ENCODE measurements at places on chromosomes 11 and 22.

GRCh38 chr22:43446916-43447315 is 35.1 kb downstream of the MPPED1 start:
- no peak for DNase-seq
- H3K36me3 ChIP-seq = no peaks in the 10 kb centered on the region
- no peaks in the 10 kb centered on the region for H3K4me1 ChIP-seq
- H3K27me3 ChIP-seq = peaks cover 7% of the 10 kb centered on the region
- H3K27ac ChIP-seq = no peak overlapping the region
- no peak overlapping the region for H3K4me3 ChIP-seq

DNA sequence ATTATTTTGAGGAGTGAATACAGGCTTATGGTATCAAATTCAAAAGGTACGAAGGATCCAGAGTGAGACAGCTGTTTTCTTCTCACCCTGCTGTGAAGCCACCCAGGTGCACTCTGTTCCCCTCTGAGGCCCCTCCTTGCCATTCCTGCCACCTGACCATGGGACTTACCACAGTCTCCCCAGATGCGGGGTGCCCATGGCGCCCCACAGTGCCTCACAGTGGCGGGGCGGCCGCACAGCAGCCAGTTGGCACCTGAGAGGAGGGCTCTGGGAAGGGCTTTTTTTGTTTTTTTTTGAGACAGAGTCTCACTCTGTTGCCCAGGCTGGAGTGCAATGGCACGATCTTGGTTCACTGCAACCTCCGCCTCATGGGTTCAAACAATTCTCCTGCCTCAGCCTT is 151.7 kb downstream of the CEP164 start:
- no peaks in the 10 kb centered on the region for H3K4me1 ChIP-seq
- no peaks in the 10 kb centered on the region for H3K36me3 ChIP-seq
- no peak overlapping the region for H3K27ac ChIP-seq
- H3K27me3 ChIP-seq = no peaks in the 10 kb centered on the region

DNA sequence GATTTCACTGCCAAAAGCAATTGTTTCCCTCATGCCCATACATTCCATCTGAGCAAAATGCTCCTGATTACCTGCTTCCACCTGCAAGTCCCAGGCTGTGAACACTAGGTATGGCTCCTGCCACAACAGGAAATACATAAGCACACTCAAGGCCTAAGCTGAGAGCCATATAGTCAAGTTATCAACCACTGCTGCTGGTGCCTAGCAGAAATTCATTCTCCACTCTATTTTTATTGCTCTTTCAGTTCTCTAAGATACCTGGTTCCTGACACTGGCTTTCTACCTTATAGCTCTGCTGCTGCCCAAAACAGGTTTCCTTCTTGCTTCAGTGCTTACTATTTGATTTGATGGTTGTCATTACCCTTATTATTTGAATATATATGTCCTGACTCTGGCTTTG is 31.6 kb downstream of the SLC36A4 start:
- H3K27me3 ChIP-seq = no peaks in the 10 kb centered on the region
- H3K36me3 ChIP-seq = peaks cover 29% of the 10 kb centered on the region
- peaks cover 4% of the 10 kb centered on the region for H3K4me1 ChIP-seq
- DNase-seq = no peak

GRCh38 chr11:63609536-63609935 is 4.7 kb downstream of the PLAAT3 start:
- H3K4me1 ChIP-seq = peaks cover 25% of the 10 kb centered on the region
- H3K36me3 ChIP-seq = no peaks in the 10 kb centered on the region
- H3K27ac ChIP-seq = no peak overlapping the region
- no peak for DNase-seq
- H3K4me3 ChIP-seq = no peak overlapping the region

DNA sequence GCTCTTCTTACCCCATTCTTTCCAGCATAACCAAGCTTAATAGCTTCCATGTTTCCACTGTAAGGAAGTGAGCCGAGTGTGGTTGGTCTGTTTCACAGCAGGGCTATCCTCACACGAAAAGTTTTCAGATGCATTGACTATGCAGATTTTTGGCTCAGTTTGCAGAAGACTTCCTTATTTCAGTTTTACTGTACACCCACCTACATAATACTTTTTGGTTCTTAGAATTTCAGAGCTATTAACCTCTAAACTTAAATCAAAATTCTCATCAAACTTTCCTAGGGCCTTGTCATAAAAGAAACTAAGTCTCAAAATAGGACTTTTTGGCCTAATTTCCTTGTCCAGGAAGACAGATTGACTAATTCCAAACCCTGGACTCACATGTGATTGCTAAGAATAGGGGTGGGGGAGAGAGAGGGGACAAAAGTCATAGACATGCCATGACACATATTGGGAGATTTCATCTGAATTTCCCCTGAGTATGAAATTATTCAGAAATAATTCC is 7.3 kb upstream of the EHF start:
- no peaks in the 10 kb centered on the region for H3K36me3 ChIP-seq
- H3K4me1 ChIP-seq = peaks cover 17% of the 10 kb centered on the region
- no peak overlapping the region for H3K27ac ChIP-seq
- no peak for DNase-seq

DNA sequence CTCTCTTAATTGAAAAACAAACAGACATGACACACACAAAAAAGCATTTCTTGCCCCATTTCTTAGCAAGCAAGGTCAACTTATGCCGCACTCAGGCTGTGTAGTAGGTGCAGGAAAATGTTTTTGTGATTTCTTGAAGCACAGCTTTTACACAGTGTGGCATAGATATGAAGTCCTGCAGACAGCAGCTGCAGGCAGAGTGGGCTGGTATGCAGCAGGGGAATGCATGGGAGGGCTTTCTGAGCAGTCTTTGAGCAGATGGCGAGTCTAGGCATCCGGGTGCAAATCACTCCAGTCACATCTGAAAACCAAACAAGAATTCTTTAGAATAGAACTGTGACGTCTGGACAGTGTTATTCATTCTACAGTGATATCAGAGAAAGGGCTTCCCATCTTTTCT is 87.5 kb downstream of the BLID start:
- H3K27ac ChIP-seq = no peak overlapping the region
- no peak for DNase-seq
- no peaks in the 10 kb centered on the region for H3K27me3 ChIP-seq
- H3K4me3 ChIP-seq = no peak overlapping the region

- no peak for DNase-seq
- no peaks in the 10 kb centered on the region for H3K27me3 ChIP-seq
- no peaks in the 10 kb centered on the region for H3K4me1 ChIP-seq
- H3K36me3 ChIP-seq = no peaks in the 10 kb centered on the region
- no peak overlapping the region for H3K27ac ChIP-seq
- H3K4me3 ChIP-seq = no peak overlapping the region
Observed at GRCh38 chr11:83976086-83976485, 689.9 kb upstream of the CCDC90B start.

GRCh38 chr11:92766698-92767097 is 202.8 kb upstream of the MTNR1B start:
- no peak overlapping the region for H3K27ac ChIP-seq
- no peaks in the 10 kb centered on the region for H3K36me3 ChIP-seq
- peaks cover 16% of the 10 kb centered on the region for H3K4me1 ChIP-seq
- H3K27me3 ChIP-seq = peaks cover 30% of the 10 kb centered on the region
- no peak for DNase-seq

- H3K27ac ChIP-seq = no peak overlapping the region
- H3K27me3 ChIP-seq = no peaks in the 10 kb centered on the region
Observed at GRCh38 chr11:106421676-106422292, 344.3 kb downstream of the AASDHPPT start.

DNA sequence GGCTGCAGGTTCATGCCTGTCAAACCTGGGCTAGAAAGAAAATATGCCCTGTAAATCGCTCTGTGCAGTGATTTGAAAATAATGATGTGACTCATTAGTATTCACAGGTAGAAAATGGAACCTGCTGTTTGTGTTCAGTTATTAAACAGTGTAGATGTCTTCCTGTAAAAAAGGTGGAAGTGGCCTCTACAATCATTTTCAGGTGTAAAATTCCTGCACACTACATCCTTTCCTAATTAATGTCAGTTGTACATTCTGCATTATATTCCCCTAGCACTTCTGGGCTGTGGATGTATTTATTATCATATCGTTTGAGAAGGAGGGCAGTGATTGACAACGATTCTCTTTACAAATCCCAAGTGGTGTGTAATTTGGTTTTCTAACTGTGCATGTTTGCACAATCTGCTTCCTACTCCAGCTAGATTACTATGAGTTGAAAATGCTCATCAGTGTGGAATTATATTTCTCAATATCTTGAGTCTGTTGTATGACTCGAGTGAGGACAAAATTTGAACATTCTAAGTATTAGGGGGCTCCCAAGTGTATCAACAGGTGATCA is 454.0 kb upstream of the DDI1 start:
- H3K4me3 ChIP-seq = no peak overlapping the region
- peaks cover 2% of the 10 kb centered on the region for H3K27me3 ChIP-seq
- DNase-seq = no peak
- no peak overlapping the region for H3K27ac ChIP-seq
- no peaks in the 10 kb centered on the region for H3K36me3 ChIP-seq

- DNase-seq = no peak
- H3K4me3 ChIP-seq = no peak overlapping the region
- no peaks in the 10 kb centered on the region for H3K4me1 ChIP-seq
- H3K27me3 ChIP-seq = no peaks in the 10 kb centered on the region
Observed at GRCh38 chr22:35783943-35784614, 66.4 kb downstream of the APOL5 start.

- H3K27ac ChIP-seq = no peak overlapping the region
- DNase-seq = no peak
- no peaks in the 10 kb centered on the region for H3K36me3 ChIP-seq
Observed at GRCh38 chr11:120643284-120643683, 131.7 kb downstream of the GRIK4 start.

DNA sequence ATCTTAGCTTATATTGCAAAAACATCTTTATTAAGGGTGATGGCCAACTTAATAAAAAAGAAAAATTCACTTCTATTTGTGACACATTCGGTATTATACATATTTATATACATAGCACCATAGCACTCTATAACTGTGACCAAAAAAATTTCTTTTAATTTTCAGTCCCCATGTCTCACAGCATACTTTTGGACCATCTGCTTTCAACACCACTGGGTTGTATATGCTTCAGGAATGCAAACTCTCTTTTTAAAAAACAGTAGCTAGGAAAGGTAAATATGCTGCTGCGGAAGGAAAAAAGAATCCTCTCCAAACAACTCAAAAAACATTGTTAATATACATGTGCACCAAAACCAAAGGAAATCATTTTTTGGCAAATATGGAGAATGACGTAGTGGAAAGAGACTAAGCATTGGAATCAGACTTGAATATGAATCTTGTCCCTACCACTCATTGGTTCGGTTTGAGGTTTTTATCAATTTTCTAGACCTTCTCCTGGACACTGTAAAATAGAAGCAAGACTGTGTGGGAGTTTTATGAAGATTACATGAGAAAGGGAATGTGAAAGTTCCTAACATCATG is 227.9 kb downstream of the BLID start:
- H3K4me1 ChIP-seq = no peaks in the 10 kb centered on the region
- H3K27me3 ChIP-seq = no peaks in the 10 kb centered on the region
- H3K36me3 ChIP-seq = no peaks in the 10 kb centered on the region
- no peak overlapping the region for H3K27ac ChIP-seq
- DNase-seq = no peak

DNA sequence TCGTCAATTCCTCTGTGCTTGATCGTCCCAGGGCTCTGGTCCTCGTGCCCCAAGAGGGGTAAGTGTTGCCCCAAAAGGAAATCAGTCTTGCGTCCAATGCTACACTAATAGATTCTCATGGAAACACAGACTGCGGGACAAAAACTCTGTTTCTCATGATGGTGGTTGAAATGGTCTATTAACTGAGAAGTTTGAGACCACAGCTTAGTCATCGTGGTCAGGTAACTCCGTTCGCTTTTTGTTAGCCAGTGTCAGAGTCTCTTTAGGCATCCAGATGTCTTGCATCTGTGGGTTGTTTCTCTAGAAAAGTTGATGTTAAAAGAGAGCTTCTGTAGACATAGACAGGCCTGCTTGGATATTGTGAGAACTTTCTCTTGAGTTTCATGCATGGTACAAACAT is 104.6 kb upstream of the SORL1-AS1 start:
- peak overlapping the region; percentile 71 for H3K27ac ChIP-seq
- no peaks in the 10 kb centered on the region for H3K27me3 ChIP-seq
- H3K4me3 ChIP-seq = no peak overlapping the region
- DNase-seq = peak; percentile 49
- peaks cover 46% of the 10 kb centered on the region for H3K4me1 ChIP-seq

GRCh38 chr11:103927535-103927934 is 108.9 kb upstream of the DDI1 start:
- H3K27me3 ChIP-seq = no peaks in the 10 kb centered on the region
- no peak for DNase-seq
- no peak overlapping the region for H3K27ac ChIP-seq
- H3K4me1 ChIP-seq = no peaks in the 10 kb centered on the region
- H3K36me3 ChIP-seq = no peaks in the 10 kb centered on the region
- H3K4me3 ChIP-seq = no peak overlapping the region

DNA sequence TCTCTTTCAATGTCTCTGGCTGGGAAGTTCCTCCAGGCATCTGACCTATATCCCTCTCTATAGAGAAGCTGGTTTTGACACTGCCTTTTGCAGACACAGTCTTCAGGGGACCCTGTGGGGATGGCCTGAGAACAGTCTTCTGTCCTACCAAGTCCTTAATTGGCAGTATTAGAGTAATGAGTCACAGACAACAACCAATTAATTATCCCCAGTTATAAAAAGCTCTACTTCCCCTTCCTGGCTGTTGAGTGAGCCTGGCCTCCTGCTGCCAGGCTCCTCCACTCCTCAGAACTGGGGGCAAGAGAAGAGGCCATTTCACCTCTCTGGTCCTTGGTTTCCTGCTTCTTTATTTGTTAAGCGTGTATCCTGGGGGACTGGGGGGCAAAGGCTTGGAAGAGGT is 41.2 kb upstream of the KLHL35 start:
- DNase-seq = no peak
- no peaks in the 10 kb centered on the region for H3K36me3 ChIP-seq
- H3K27me3 ChIP-seq = no peaks in the 10 kb centered on the region
- H3K4me1 ChIP-seq = peaks cover 17% of the 10 kb centered on the region
- H3K4me3 ChIP-seq = no peak overlapping the region
- peak overlapping the region; percentile 26 for H3K27ac ChIP-seq

DNA sequence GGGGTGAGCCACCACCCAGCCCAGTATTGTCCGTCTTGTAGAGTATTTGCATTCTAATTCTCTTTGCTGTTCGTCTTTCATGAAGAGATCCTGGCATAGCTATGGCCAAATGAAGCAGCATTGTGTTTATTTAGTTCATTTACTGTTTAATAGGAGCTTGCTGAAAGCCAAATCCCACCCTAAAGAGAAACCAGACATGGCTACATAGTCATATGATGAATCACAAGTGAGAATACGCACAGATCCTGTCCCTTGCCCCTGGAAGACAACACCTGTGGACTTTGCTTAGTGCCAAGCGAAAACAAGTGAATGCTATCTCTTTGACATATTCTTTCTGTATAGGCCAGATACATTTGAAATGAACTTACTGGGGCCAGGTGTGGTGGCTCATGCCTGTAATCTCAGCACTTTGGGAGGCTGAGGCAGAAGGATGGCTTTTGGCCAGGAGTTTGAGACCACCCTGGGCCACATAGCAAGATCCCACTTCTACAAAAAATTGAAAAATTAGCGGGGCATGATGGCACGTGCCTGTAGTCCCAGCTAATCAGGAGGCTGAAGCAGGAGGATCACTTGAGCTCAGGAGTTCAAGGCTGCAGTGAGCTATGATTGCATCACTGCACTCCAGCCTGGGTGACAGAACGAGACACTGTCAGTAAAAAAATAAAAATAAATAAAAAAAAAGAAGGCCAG is 5.1 kb upstream of the ARFGAP3 start:
- DNase-seq = no peak
- no peak overlapping the region for H3K27ac ChIP-seq
- H3K4me1 ChIP-seq = peaks cover 20% of the 10 kb centered on the region
- no peaks in the 10 kb centered on the region for H3K27me3 ChIP-seq
- no peak overlapping the region for H3K4me3 ChIP-seq

Measured in activated CD8-positive, alpha-beta T cell treated with anti-CD3 and anti-CD28 coated beads for 36 hours (primary cell).